ENCODE measurements at places on chromosomes 1 and 21.

GRCh38 chr1:47689894-47690293, 252.1 kb downstream of the FOXD2 start:
- DNase-seq, result no peak

DNA sequence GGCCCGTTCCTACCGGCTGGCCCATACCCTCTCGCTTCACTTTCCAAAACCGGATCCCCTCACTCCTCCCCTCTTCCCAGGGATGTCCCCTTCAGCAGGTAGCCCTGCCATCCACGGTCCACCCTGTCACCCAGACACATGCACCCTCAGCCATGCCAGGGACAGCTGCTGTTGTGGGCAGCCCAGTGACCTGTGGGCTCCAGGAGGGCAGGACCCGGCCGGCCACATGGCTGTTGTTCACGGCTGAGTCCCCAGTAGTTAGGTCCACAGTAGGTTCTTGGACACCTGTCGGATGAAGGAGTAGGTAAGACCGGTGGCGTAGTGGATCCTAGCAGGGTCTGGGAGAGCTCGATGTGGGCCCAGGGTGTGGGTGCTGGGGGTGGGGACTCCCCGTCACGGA, 12.5 kb downstream of the SPSB1 start:
- DNase-seq, result no peak

DNA sequence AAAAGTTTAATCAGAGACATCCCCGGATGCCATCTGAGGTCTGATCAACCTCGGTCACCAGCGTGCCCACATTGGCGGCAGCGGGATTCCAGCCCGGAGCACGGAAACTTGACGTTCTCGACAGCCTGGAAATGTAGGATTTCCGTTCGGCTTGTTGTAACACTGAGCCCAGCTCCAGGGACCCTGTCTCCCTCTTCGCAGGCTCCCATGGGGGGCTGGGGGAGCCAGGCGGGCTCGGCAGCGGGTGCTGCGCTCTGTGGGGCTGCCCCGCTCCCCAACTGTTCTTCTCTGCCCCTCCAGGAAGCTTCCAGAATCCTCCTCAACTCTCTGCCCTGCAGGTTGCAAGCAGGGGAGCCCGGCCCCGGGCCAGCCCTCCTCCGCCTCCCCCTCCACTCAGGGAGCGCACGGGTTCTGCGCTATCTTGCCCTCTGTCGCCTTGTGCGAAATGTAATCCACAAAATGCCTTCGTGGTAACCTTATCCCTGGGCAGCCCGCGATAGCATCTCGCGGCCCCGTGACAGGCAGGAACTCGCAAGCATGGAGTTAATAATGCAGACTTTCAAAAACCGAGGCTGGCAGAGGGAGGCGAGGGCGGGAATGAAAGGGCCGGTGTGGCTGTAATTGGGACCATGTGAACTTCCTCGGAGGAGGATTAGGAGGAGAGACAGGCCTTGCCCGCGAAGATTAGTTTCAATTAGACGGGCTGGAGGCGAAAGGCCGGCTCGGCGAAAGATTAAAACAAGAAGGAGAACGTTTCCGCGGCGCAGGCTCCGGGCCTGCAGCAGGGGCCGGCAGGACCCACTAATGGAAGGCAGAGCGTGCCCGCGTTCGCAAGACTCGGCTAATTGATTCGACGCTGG, 53.9 kb upstream of the TTC34 start:
- DNase-seq, result no peak

DNA sequence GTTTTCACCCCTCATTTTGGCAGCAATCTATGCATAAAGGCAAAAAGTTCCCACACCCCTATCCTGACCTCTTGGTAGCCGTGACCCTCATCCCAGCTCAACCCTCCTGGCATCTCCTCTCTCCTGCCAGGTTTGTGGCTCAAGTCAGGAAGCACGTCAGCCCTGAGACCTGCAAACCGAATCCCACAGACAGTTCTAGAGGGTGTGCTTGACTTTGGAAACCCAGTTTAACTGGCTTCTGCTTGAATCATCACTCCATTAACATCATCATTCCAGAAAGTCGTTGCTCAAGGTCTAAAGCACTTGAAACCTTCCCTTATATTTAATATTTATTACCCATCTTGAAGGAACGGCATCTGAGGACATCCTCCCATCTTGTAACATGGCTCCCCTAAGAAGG, 133.4 kb upstream of the ERG start:
- no peak for DNase-seq

Measured in adrenal gland (tissue), 19 donors.